Activated CD8-positive, alpha-beta memory T cell treated with anti-CD3 and anti-CD28 coated beads for 1 hour (primary cell): ENCODE measurements at places on chromosomes 6 and 20.

GRCh38 chr6:5059036-5059896 lies 25.9 kb upstream of the PPP1R3G start:
- no peak for DNase-seq

DNA sequence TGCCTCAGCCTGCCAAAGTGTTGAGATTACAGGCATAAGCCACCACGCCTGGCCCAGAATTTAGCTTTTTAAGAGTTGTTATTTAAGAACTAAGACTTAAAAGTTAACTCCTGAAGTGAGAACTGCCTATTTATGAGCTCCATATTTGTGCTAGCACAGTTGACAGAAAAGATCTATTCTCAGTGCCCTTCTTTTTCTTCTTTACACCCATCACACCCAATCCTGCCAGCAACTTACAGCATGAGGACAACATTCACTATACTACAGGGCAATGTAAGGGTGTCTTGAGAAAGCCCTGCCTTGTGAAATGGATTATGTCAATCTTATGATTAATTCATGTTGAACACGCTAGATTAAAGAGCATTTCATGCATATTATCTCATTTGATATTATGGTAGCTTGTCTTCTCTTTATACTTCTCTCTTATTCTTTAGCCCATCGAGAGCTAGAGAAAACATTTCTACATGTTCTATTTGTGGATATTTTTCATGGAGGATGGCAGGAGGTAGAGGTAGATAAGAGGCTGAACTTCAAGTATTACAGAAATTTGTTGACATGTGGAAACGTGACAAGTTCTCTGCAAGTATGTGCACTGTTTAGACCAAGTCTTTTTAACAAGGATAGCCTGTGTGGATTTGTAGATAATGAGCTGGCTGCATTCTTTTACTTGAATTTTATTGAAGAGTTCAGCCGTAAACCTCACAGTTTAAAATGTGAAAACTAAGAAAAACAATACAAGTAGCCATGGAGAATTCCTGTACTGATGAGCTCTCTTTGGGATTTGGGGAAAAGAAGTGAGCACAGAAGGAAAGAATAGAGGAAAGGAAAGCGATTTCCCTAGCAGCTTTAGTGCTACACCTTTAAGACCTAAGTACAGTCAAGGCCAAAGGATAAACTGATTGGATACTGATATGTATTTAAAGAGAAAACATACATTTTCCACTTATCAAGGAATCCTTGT lies 212.2 kb downstream of the ARHGAP18 start:
- DNase-seq: no peak

DNA sequence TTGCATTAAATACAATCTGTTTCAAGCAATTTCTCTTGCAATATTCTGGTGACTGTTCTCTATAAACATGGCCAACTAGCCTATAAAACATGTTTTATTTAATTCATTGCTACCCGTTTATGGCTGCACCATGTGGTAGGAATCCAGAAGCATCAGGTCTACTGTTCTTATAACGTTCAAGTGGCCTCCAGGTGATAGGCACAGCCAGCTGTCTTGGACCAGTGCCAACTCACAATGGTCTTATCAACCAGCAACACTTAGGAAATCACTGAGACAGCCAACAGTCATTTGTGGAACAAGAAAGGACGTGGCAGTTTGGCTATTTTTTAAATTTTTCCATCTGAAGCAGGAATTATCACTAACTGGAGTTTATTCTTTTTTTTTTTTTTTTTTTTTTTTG lies 193.6 kb downstream of the NKAIN2 start:
- DNase-seq: no peak

- no peak for DNase-seq
These were observed 94.7 kb upstream of the PLCB4 start for GRCh38 chr20:8974009-8974708.

DNA sequence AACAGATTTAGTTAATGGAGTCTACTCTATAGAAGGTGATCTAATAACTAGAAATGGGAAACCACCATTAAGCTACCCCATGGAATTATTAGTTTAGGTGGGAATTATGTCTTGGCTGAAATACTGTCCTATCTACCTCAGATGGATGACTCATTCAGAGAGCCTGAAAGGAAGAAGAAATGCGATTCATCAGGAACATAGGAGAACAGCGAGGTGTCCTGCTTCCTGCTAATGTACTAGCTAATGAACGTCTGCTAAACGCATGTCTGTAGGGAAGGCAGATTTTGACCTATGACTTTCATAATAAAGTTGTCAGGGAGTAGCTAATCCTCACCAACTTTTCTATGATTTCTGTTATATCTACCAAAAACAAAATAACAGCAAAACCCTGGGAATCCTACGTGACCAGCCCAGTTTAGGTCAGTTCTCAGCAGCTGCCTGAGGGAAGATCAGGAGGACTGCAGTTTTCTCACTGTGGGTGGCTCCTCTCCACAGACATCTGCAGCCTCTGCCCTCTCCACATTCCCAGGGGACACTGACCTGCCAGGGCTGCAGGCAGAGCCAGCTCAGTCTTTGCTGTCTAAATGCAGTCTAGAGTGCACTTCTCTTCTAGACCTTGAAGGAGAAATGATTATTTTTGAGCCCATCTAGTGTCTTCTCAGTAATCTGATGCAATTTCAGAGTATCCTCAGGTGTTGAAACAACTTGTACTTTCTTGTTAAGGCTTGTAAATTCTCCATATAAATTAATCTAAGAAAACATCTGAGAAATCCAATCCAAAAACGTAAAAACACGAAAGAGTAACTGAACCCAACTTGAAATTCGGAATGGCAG lies 18.1 kb upstream of the SFT2D1 start:
- DNase-seq: no peak

GRCh38 chr6:34236131-34236442 lies 586 bp upstream of the HMGA1 start:
- DNase-seq: no peak

DNA sequence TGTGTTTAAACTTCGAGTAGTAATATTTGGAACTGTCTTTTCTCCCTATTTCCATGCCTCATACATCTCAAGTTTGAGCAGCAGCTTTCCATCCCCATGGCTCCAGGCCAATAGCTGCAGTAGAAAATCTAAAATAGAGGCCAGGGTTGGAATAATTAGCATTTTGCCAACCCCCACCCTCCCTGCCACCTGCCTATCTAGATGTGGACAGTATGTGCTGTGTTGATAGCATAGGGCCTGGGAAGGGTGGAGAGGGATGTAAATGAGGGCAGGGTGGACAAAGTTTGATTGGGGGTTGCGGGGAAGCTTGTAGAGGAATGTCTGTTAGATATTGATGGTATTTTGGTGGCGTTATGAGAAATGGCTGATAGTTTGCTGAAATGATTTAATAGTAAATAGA lies 5.6 kb downstream of the TOP1 start:
- DNase-seq: no peak

GRCh38 chr6:137754366-137754765 lies 112.7 kb upstream of the TNFAIP3 start:
- DNase-seq: no peak

DNA sequence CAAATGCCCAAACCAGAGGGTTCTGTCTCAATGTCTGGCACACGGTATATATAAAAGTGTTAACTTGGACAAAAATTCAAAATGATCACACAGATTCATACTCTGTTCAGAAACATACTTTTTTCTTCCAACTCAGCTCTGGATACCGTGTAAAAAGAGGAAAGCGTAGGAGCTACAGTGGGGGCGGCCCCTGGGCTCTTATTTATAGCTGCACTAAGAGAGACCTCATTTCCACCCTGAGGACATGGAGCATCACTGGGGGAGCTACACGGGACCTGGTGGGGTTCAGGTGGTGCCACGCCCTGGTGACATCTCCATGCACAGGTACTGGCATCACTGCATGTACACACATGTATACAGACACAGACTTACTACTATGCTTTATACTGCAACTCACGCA lies 185.9 kb upstream of the FOXQ1 start:
- DNase-seq: no peak

DNA sequence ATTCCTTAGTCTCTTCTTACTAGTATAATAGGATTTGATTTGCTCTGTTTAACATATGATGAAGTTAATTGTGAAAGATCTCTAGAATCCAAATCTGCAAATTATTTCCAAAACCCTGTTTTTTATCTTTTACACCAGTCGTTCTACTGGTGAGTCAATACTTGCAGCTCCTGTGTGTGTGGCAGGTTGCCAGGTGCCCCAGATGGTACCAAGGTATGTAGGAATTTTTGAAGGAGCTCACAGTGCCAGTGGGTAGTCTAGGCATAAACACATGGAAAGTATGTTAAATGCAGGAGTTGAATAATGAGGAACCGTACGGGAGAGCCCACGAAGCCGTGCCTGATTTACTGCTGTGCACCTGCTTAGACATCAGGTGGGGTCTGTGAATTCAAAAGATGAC lies 192.2 kb downstream of the FARS2 start:
- no peak for DNase-seq

GRCh38 chr6:24353861-24354260 lies 4.0 kb downstream of the DCDC2 start:
- DNase-seq: no peak

DNA sequence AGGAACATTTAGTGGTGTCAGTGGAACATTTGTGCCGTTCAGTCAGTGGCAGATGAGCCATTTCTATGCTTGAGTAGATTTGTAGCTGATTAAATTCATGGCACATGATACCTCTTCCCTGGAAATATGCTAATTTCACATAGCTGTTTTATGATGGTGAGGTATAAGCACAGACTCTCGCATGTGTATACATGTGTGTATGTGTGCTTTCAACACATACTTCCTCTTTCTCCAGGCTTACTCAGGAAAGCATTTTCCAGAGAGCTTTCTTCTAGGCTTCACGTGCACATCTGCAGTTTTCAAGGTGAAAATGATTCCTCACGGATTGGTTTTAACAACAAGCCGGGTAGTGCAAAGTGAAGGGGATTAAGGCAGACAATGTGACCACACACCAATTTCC lies 396.5 kb downstream of the HDGFL1 start:
- DNase-seq: no peak

DNA sequence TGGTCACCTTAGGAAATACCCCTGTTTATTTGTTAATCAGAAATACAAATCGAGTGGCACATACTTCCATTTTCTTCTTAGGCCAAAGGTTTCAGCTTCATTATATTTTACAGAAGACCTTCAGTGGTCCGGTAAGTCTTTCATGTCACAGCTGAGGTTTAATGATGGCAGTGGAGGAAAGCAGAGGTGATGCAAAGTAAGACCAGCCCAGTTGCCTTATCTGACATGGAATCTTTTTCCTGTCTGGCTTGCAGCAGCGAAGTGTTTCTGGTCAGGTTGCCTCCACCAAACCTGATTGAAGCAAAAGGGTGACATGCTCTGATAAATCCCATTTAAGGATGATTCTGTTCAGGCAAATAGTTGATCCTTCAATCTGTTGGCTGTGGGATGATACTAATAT lies 100.0 kb downstream of the PRDM1 start:
- no peak for DNase-seq

DNA sequence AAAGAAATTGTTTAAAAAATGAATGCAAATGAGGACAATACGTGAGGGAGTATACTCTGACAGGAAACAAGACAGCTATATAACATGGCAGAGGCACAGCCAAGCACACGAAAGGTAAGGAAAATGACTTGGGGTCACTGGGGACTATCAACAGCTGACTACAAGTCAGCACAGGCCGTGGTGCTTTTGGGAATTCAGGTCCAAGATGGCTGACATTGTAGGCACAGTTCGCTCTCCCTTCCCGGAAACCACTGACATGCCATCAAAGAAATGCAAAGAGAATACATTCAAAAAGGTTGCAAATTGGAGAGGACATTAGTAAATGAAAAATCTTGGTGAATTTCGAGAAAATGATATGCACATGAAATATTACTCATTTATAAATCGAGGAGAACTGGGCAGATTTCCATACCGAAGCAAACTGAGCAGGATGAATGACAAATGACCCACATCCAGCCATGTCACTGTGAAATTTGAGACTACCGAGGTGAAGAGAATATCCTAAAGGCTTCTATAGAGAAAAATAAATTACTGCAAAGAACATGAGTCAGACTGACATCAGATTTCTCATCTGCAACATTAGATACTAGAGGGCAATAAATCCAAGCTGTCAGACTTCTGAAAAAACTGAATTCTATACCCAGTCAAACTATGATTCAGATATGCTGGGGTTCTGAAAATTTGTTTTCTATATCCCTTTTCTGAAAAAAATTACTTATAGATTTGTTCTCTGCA lies 391.1 kb downstream of the BTBD9 start:
- no peak for DNase-seq

DNA sequence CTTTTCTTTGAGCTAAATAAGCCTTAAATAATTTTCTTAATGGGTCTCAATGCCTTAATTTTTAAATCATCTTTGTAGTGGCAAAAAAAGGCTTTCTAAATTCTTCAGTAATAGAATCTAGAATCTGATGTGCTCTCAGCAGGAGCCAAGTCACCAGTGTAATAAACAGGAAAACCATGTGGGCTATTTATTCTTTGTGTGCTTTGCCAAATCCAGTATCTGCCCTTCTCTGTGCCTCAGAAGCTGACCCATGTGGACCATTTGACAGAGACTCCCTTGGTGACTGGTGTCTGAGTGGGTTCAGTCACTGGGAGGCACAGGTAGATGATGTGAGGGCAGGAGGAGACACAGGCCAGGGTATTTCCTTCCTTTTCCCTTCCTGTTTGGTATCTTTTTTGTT lies 152.9 kb downstream of the PAK5 start:
- no peak for DNase-seq

DNA sequence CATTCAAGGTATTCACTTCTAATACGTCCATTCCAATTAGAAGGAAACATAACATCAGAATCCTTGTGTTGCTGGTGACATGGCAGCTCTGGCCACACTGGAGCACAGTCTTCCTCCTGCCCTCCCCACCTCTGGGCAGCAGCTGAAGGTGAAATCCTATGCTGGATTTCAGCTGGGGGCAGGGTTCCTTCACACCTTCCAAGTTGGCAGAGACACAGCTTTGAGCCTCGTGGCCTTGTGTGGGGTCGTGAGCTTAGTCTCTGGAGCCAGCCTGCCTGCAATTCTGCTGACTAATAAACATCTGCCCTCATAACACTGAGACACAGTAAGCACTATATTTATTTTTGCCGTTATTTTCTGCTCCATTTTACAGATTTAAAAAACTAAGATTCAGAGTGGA lies 218.9 kb upstream of the RIN2 start:
- DNase-seq: no peak

GRCh38 chr6:157675831-157676230 lies 147.2 kb upstream of the SNX9 start:
- no peak for DNase-seq

- DNase-seq: no peak
These were observed 9.2 kb upstream of the FAM83C start for GRCh38 chr20:35301426-35301825.

DNA sequence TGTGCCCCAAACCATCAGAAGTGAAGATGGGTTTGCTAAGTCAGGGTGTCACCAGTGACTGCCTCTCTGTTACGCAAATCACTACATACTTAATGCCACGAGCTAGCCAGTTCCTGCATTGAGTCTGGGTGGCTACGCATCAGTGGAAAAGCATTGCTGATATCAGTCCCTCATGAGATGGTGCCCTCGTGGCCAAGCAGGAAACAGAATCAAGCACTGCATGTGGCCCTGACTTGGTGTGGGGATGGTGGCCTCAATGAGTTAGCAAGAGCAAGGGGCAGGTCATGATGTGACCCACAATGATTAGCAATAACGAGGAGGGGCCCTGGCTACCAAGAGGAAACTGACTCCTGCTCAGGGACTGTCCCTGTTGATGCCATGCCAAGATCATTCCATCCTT lies 51.6 kb upstream of the FNDC1 start:
- DNase-seq: no peak
